ENCODE measurements at places on chromosomes 6 and 20.

DNA sequence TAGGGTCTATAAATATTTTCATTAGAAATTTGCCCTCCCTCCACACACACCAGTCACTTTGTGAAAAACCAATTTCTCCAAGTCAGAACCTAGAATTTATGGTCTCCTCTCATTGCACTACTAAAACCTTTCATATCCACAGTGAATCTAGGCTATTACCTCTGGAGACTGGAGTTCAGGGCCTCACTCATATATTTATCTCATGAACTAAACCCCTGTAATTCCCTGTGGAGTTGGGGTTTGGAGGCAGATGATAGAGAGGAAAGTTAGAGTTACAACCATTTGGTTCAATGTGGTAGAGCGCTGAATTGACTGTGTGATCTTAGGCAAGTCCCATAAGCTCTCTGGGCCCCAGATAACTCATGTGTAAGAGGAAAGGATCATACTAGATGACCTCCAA lies 18.2 kb upstream of the CEP85L start:
- no peak for DNase-seq

DNA sequence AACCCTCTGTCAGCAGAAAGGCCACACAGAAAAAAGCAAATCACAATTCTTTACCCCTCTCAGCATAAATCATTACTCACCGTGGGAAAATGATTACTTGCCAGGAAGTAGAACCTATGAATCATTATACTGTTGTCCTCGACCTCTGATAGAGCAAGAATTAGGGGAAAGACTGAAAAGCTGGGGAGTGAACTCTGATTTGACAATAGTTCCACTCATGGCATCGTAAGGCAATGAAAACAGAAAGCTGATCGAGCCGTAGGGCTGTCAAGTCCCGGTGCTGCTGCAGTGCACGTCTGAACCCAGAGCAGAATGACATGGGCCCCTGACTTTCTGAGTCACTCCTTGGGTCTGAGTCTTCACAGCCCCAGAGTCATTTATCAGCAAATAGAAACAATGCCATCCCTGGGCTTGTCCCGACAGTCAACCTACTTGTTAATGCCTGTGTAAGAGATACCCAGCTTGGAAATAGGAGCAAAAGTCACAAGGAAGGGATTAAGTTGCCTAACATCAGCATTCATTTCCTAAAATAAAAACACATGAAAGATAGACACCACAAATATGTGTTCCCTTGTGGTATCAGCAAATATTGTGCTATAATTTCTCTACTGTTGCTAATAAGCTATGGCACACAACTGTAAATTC lies 224.8 kb upstream of the MARCKS start:
- DNase-seq: peak; percentile 10

- DNase-seq: no peak
Measured at GRCh38 chr6:30641048-30641447, 5.9 kb upstream of the C6orf136 start.

DNA sequence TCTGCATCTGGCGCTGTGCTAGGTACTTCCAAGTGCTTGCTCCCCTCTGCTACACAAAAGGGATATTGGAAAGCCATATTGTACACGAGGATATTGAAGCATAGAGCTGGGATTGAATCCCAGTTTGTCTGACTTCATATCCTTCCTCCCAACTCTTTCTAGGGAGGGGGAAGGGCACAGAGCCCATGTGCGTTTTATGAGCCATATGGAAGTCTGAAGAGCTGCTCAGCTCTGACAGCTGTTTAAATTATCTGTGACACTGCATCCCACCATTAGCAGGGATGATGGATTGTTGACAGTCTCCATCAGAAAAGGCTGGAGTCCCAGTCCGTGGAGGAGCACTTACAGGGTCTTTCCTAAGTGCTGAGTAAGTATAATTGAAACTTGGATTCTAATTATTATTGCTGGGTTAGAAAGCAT lies 18.4 kb downstream of the TIAM2 start:
- DNase-seq: no peak

DNA sequence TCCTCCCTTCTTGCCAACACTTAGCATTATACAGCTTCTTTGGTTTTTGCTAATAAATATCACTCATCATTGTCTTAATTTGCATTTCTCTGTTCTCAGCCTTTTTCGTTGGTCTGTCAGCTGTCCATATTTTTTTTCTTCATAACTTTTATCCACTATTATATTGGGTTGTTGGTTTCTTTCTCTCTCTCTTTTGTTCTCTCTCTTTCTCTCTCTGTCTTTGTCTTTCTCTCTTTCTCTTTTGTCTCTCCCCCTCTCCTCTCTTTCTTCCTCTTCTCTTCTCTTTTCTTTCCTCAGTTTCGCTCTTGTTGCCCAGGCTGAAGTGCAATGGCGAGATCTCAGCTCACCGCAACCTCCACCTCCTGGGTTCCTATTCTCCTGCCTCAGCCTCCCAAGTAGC lies 36.5 kb downstream of the JARID2 start:
- no peak for DNase-seq

DNA sequence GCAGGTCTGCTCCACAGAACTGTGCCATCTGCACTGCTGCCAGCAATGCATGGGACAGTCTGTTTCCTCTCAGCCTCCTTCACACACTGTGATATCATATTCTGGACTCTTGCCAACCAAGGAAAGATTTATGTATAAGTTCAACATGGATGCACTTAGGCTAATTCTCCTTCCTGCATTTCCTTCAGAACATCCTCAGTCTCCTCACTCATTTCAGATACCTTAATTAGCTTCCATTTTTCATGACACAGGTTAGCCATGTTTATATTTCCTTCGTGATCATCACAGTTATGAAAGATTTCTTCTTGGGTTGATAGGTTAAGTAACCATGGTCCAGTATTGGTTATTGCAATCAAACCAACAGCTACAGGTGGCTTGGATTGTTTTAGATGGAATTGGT lies 46.4 kb upstream of the DDR1 start:
- no peak for DNase-seq

GRCh38 chr6:138971601-138972000 lies 16.5 kb downstream of the REPS1 start:
- DNase-seq: no peak

DNA sequence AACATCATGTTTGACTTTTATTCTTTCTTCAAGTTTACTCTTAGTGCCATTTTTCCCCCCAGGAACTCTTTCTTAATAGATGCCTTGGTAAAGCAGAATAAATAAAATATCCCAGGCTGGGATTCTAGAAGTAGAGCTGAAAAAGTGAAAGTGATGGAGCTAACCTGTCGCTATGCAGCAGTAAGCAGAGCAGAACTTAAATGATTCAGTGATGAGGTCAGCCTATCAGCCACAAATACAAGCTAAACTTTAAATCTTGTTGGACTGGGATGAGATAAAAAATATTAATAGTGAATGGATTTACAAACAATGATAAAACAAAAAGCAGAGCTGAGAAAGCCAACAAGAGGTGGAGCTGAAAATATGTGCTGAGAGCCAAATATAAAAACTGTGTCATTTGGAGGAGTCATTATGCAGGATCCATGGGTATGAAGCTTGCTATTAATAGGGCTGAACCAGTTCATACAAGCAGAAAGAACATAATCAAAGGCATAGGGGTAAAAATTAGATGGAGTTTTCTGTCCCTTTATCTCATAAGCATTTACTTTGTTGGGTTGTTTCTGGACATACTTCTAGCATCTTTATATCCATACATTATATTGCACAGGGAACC lies 877.8 kb downstream of the EPHA7 start:
- DNase-seq: no peak

GRCh38 chr6:157466342-157466648 lies 85.3 kb downstream of the ZDHHC14 start:
- no peak for DNase-seq

- no peak for DNase-seq
Measured at GRCh38 chr6:144898741-144899140, 613.6 kb downstream of the UTRN start.

GRCh38 chr20:51531141-51531710 lies 11.3 kb downstream of the NFATC2 start:
- peak; percentile 69 for DNase-seq

GRCh38 chr20:58227391-58228102 lies 906 bp downstream of the ANKRD60 start:
- no peak for DNase-seq

DNA sequence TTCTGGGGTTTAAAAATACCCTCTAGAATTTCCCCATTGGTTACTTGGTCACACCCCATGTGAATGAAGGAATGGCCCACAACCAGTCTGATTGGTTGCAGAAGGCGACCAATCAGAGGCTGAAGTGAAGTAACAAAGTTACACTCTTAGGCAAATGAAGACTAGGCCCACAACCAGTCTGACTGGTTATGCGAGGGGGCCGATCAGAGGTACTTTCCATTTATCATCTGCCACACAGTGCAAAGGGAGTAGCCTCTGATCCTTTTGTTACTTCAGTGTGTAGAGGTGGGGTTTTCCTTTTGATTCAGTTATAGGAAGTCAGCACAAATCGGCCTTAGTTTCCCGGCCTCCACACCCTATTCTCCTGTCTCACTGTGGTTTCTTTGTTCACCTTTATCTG lies 61.2 kb upstream of the SGK1 start:
- no peak for DNase-seq

GRCh38 chr6:30172681-30173080 lies 9.3 kb downstream of the TRIM15 start:
- DNase-seq: no peak

GRCh38 chr6:45382391-45382790 lies 4.7 kb upstream of the SUPT3H start:
- DNase-seq: no peak

DNA sequence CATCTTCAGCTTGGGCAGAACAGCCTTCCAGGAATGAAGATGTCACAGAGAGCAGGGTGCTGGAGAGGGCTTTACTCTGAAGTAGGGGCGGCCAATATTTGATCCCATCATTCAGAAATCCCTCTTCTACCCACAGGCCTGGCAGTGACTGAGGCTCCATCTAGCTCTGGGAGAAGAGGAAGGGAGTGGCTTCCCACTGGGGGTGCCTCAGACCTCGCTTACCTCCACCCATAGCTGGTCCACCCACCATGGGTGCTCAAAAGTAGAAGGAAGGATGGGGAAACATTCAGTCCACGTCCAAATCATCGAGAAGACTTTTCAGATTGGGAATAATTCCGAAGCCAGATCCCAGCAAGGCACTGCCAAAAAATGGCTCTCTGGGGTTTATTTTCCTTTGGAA lies 11.8 kb upstream of the THBD start:
- DNase-seq: no peak

GRCh38 chr6:2823104-2823850 lies 18.4 kb downstream of the SERPINB1 start:
- DNase-seq: no peak

GRCh38 chr6:19210849-19211590 lies 626.1 kb upstream of the ID4 start:
- no peak for DNase-seq

GRCh38 chr6:119060255-119060907 lies 18.1 kb downstream of the FAM184A start:
- DNase-seq: no peak

DNA sequence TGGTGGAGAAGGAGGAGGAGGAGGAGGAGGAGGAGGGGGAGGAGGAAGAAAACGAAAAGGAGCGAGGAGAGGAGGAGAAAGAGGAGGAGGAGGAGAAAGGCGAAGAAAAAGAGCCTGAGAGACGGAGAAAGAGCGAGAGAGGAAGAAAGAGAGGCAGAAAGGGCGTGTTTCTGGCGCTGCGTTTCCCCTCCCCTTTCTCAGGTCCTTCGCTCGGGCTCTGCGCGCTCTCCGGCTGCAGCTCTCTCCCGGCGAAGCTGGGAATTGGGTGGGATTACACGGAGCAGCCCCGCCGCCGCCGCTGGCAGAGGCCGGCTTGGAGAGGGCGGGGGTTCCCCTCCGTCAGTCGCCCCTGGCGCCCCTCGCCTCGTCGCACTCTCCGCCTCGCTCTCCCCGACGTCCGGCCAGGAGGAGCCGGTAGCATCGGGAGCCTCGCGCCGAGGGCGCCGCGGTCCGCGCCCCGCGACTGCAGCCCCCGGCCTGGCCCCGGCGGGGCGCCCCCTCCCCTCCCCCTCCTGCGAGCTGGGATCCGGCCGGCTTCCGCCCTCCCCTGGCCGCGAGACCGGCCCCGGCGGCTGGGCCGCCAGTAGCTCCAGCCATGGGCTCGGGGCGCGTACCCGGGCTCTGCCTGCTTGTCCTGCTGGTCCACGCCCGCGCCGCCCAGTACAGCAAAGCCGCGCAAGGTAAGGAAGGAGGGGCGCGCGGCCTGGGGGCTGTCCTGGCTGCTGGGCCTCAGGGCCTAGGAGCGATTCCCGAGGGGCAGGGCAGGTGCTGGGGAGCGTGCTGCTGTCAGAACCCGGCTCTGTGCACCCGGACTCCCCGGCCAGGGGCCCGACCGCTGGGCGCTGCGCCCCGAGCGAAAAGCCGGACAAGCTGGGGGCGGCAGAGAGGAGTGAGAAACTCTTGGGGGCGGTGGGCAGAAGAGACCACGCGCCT lies at the start of gene SCUBE3:
Gene SCUBE3, plus strand, starts transcription at position 133 of the 933 bp plus-strand sequence. Its CDS starts 463 bp downstream, at position 596.
- DNase-seq: peak; percentile 91

DNA sequence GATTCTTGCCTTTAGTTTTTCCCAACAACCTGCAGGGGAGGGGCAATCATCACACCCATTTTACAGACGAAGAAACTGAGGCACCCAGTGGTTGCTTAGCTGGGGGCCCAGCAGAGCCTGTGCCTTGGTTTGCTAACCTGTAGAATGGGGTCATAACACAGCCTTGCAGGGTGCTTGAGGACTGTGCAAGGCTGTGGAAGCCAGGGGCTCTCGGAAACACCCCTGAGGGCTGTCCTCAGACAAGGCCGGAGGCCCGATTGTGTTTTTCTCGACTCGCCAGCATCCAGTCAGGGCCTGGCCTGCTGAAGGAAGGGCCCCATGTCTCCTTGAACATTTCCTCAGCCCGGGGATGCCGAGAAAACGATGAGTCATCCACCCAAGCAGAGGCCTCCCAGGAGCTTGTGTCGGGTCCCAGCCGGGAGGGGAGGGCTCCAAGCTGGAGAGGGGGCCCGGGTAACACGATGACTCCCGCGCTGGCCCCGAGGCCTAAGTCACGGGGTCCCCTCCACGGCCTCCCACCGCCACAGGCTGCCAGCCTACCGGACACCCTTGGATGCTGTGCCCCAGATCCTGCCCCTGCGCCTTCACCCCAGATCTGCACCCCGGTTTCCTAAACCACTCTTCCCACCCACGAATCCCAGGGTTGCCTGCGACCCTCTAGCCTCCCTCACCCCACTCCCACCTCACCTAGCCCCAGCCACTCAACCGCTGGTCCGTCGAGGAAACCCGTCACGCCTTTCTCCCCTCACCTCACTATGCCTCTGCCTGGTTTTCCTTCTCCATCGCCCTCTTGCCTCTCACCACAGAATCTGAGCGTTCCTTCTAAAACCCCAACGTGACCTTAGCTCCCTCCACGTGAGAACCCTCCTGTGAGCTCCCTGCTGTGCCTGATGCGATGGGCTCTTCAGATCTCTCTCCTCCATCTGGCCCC lies 10.6 kb downstream of the NOL4L start:
- DNase-seq: no peak

- no peak for DNase-seq
Measured at GRCh38 chr6:20769631-20770030, 235.4 kb downstream of the CDKAL1 start.

GRCh38 chr6:81215092-81215432 lies 537.4 kb downstream of the TENT5A start:
- no peak for DNase-seq

- DNase-seq: no peak
Measured at GRCh38 chr20:1944345-1945091, 49.3 kb downstream of the SIRPA start.

- no peak for DNase-seq
Measured at GRCh38 chr6:25934156-25934555, 3.7 kb upstream of the SLC17A2 start.

- no peak for DNase-seq
Measured at GRCh38 chr6:163339466-163339865, 75.1 kb upstream of the QKI start.

- DNase-seq: no peak
Measured at GRCh38 chr6:87180105-87180728, 24.9 kb downstream of the ZNF292 start.

GRCh38 chr6:24537082-24537699 lies 42.4 kb downstream of the ALDH5A1 start:
- DNase-seq: no peak

Data from 8988T (cell line).